ENCODE measurements at places on chromosomes 7 and 10.

- DNase-seq, result no peak
Observed at GRCh38 chr10:48243487-48243886, 31.0 kb downstream of the FRMPD2 start.

DNA sequence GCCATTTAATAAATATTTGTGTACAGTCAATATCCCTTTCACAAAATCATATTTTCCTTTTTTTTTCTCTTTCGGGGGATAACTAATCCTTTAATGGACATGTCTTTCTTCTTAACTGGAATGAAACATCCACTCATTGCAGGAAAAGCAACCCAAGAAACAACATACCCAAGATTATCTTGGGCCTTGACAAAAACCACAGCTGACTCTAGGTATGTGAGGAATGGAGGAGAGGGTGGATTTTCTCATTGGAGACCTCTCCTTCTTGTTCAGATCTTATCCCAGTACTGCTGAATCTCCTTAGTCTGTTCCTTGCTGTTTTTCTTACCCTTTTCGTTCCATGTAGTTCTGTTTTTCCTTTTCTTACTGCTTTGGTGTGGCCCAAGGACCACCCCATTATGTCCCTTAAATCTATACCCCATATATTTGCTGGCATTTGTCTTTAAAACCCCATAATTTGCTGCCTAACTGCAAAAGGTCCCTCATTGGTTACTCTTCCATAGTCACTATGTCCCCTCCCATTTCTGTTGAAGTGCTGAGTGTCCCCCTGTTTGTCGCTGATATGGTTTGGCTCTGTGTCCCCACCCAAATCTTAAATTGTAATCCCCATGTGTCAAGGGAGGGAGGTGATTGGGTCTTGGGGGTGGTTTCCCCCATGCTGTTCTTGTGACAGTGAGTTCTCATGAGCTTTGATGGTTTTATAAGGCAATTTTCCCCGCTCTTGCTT is 6.8 kb upstream of the CDK6 start:
- DNase-seq, result no peak

GRCh38 chr10:22342421-22342820 is 2.9 kb upstream of the SPAG6 start:
- no peak for DNase-seq

DNA sequence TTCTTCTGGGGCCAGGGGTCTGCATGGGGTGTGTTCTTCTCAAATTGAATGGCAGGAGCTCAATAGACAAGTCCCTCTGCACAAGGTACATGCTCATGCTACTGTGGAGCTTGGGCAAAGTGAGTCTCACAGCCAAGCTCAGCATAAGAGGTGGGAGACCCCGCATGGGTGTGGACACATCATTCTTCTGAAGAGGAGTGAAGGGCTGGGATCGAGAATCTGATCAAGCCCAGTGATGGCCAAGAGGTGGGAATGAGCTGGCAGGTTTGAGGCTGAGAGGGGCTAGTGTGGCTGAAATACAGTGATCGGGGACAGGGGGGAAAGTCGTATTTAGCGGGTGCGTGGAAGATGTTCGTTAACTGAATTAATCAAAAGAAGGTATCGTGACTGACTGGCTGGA is 32.6 kb downstream of the CDH23 start:
- no peak for DNase-seq

- no peak for DNase-seq
Observed at GRCh38 chr10:86446987-86447386, 74.6 kb downstream of the WAPL start.

DNA sequence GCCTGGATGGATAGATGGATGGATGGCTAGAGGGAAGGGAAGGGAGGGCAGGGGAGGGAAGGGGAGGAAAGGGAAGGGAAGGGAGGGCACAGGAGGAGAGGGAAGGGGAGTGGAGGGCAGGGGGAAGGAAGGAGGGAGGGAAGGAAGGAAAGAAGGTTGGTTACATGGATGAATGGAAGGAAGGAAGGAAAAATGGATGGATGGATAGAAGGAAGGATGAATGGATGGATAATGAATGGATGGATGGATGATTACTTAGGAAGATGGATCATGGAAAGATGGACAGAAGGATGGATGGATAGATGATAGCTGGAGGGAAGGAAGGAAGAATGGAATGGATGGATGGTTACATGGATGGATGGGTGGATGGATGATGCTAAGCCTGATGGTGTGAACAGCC is 451.7 kb upstream of the FOXK1 start:
- DNase-seq, result no peak

DNA sequence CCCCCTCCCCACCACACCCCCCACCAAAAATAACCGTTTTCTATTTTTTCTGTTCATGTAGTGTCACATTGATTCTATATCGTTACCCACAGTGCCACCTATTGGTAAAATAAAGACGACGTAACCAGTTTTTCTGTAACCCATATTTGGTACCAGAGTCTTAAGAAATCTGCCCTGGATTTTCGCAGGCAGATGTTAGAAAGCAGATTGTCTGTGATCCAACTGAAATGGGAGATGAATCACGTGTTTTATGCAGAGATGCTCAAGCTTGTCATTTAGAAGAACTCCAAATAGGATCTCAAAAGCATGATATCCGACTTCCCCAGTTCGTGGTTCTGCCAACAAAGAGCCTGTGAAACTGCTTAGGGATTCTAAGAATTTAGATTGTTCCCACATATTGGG is 261.1 kb upstream of the CSTF2T start:
- no peak for DNase-seq

DNA sequence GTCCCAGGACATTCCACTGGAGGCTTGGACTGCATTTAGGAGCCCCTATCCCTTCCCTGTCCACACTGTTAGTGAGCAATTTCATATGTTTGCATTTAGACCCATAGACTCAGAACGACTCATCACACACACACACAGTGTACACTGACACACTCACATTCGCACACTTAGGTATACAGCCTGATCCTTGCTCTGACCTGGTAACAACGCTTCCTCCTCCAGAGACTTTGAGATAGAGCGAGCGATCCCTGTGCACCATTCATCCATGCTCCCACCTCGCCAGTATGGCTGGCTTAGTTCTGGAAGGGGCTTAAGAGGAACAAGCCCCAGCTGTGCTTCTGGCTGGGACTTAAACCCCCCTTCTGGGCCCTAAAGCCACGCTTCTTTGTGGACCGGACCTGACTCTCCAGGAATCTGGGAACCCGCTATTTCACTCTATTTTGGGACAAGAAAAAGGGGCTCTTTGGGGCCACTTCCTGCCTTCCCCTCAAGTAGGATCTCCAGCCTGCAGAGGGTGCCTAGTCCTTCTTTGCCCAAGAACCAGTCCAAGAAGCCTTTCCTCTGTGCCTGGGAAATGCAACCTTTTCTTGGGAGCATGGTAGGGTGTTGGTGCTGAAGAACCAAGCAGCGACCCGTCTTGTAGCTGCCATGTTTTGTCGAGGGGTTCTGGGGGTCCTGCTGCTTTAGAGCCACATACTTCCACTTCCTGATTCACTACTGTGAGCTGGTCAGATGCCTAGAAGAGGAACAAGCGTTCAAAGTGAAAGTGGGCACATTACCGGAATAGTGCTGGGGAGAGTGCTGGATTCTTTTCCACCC is 1.1 kb upstream of the HOXA13 start:
- peak; percentile 24 for DNase-seq

- DNase-seq, result no peak
Observed at GRCh38 chr7:6727663-6728062, 20.9 kb upstream of the ZNF12 start.

DNA sequence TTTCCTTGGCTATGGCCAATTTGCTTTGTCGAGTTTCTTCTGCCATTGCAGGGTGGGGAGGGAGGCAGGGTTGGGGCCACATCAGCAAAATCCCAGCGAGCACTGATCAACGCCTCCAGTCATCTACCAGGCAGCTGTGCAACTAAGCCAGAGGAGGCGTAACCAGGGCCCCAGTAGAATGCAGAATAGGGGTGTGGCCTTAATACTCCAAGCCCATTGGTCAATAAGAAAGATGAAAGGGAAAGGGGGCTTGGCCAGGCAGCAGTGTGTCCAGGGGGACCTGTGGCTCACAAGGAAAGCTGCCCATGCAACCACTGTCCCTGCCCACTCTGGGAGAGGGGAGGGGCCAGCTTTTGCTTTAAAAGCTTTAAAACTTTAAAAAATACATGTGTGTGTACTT is 21.5 kb upstream of the GGCT start:
- no peak for DNase-seq

DNA sequence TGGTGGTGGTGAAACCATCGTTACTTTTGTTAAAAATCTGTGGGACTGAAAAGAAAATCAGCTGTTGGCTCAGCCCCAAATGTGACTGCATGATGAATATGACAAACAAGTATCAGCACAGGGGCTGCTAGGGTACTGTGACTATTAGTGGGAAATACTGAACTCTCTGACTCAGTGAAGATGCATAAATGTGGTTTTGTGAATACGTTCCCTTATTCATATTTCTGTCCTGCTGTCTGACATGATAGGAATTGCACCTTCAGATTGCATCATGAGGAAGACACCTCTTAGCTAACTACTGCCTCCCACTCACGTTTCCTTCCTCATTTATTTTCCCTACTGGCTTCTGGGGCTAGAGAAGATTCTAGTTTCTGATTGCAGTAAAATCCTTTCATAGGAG is 1.4 kb downstream of the CLEC5A start:
- DNase-seq, result no peak

DNA sequence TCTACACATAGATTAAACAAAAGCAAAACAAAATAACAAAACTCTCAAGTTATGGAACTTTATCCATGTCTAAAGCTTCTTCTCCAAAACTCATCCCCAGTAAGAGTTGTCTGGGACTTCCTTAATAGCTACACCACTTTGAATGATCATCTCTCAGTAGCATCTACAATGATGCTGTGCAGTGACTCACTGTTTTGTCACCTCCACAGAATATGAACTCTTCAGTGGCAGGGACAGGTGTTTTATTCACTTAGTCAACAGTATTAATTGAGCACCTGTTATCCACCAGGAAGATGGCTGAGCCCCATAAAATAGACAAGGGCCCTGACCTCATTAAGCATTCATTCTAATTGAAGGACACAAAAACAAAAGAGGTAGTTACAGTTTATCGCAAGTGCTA is 350.7 kb downstream of the ELMO1 start:
- DNase-seq, result no peak

GRCh38 chr10:91787258-91787657 is 11.0 kb upstream of the TNKS2 start:
- DNase-seq, result no peak

GRCh38 chr7:5567790-5568189 is 144.2 kb upstream of the TNRC18 start:
- DNase-seq, result no peak

DNA sequence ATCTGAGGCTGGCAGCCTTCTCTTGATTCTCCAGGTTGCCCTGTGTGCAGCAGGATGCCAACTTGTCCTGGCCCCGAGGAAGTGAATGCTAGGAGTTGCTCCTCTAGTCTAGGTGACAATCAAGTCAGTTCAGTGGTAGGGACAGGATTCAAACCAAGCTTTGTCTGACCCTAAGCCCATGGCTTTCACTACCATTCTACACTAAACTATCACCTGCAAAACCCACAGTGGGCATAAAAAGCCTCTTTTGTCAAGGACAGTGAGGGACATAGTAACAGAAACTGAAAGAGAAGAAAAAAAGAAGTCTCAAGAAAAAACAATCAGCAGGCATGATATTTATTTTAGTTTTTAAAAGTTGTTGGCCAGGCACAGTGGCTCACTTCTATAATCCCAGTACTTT is 33.5 kb downstream of the KCNMA1 start:
- no peak for DNase-seq

- no peak for DNase-seq
Observed at GRCh38 chr7:37421861-37422500, 26.7 kb downstream of the ELMO1 start.

DNA sequence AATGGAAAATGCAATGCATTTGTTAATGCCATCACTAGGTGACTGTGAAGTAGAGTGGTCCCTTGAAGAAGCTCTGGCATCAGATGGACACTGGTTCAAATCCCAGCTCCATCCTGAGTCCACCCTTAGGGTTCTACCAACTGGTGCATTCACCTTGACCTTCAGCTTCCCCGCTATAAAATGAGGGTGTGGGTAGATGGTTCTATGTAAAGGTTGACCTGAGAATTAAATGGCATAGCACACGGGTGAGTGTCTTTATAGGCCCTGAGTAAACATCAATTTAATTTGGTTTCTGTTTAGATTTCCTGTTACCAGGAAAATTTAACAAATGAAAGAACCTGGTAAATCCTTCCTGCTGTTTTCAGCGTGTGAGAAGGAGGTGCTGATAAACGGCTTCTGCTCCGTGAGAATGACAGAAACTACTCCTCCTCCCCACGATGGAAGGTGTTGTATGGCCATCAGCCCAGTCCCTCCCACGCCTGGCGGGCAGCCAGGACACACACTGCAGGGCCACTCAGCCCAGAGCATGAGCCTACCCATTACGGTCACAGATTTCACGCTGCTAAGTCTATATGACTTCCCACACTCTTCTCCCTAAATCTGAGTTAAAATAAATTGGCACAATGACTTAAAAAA is 210.1 kb downstream of the TNS3 start:
- DNase-seq, result no peak

DNA sequence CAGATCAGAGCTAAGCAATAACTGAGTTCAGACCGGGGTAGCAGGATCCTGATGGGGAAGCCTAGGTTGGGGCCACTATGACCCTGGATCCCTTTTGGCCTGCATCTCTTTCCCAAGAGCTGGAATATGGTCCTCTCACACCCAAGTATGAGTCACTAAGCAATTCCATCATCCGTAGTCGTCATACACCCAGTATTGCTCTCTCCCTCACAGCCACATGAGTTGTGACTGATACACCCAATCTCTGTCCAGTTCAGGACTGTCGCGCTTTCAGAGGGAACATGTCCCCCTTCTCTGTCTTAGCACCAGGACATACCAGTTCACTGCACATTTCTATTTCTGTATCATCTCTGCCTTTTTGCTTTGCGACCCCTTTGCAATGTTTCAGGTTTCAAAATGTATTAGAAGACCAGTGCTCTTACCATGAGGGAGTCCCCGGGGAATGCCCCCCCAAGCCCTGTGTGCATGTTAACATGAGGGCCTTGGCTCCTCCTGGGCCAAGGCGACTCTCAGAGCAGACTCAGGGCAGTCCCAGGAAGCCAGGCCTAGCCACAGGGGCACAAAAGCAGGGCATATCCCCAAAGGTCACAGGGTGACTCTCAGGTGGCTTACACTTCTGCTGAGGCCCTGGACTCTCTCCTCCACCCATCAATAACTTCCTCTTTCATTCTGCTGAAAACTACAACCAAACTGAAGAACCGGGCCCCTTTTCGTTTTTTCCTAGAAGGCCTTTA is 75.3 kb upstream of the SAMD8 start:
- DNase-seq, result peak; percentile 33

- DNase-seq, result no peak
Observed at GRCh38 chr7:79528421-79528820, 75.0 kb upstream of the MAGI2 start.

DNA sequence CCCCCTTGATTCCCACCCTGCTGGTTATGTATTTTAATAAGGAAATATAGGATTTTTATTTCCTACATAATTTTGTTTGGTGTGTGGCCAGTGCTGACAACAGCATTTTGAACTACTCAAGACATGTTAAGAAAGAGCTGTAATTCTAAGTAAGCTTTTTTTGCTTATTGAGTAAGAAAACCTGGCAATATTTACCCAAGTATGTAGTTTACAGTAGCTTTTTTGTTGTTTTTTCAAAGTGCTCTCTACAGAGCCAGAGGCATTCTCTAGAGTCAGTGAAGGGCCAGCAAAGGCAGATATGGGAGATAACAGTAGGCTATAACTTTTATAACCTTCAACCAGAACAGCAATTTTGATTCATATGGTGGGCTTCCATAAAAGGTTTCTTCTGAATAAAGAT is 63.2 kb upstream of the TMEM168 start:
- DNase-seq, result no peak

All from activated T-cell treated with anti-CD3 and anti-CD28 coated beads, Interleukin-2, amount 50 U/mL, for 48 hours (primary cell).